ENCODE measurements at places on chromosomes 2 and 18. TPM values are rescaled to one million over a fixed set of nuclear protein-coding genes. Genes with fewer than 3 reads are reported as not detected.

The LBX2 gene
- total RNA-seq: 0.55 TPM

The RFX8 gene
- total RNA-seq: 0.22 TPM

The HADHA gene
- 686 TPM for total RNA-seq

The LRRTM1 gene
- 0.37 TPM for total RNA-seq

GRCh38 chr2:240235149-240235803 lies 94.8 kb upstream of the OTOS start:
- DNase-seq: peak; percentile 4
- no peaks in the 10 kb centered on the region for H3K27me3 ChIP-seq
- no peak overlapping the region for H3K27ac ChIP-seq
- H3K36me3 ChIP-seq: no peaks in the 10 kb centered on the region
- peaks cover 17% of the 10 kb centered on the region for H3K4me1 ChIP-seq

- H3K4me1 ChIP-seq: peaks cover 4% of the 10 kb centered on the region
- no peak overlapping the region for H3K27ac ChIP-seq
- DNase-seq: no peak
- no peaks in the 10 kb centered on the region for H3K27me3 ChIP-seq
- H3K36me3 ChIP-seq: no peaks in the 10 kb centered on the region
These were observed 44.7 kb upstream of the DNAH7 start for GRCh38 chr2:196113061-196113974.

GRCh38 chr2:118596620-118597019 lies 250.8 kb downstream of the EN1 start:
- H3K27ac ChIP-seq: no peak overlapping the region
- H3K4me1 ChIP-seq: no peaks in the 10 kb centered on the region
- H3K27me3 ChIP-seq: no peaks in the 10 kb centered on the region
- no peak overlapping the region for H3K4me3 ChIP-seq
- H3K36me3 ChIP-seq: no peaks in the 10 kb centered on the region

- peaks cover 23% of the 10 kb centered on the region for H3K4me1 ChIP-seq
- no peaks in the 10 kb centered on the region for H3K27me3 ChIP-seq
- H3K27ac ChIP-seq: peak overlapping the region; percentile 72
- peak; percentile 52 for DNase-seq
- H3K4me3 ChIP-seq: peak overlapping the region; percentile 69
These were observed 49.1 kb downstream of the KCNIP3 start for GRCh38 chr2:95346231-95346737.

- no peak overlapping the region for H3K4me3 ChIP-seq
- H3K27me3 ChIP-seq: peaks cover 3% of the 10 kb centered on the region
- DNase-seq: no peak
- no peaks in the 10 kb centered on the region for H3K4me1 ChIP-seq
- H3K27ac ChIP-seq: no peak overlapping the region
These were observed 435.9 kb downstream of the TSN start for GRCh38 chr2:122191331-122191730.

- no peaks in the 10 kb centered on the region for H3K4me1 ChIP-seq
- H3K36me3 ChIP-seq: peaks cover 45% of the 10 kb centered on the region
- H3K27me3 ChIP-seq: no peaks in the 10 kb centered on the region
These were observed 4.7 kb downstream of the SLC11A1 start for GRCh38 chr2:218386505-218387368.

DNA sequence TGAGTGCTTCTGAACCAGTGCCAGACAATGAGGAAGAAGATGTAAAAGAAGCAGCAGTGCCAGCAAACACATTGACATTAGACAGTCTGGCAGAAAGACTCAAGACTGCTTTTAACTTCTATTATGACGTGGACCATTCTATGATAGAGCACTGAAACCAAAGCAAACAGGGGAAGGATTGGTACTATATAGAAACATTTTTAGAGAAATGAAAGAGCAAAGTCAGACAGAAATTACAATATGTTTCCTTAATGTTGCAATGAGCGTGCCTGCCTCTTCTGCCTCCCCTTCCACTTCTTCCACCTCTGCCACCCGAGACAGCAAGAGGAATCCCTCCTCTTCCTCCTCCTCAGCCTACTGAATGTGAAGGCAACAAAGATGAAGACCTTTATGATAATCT lies 39.7 kb downstream of the DHX57 start:
- H3K36me3 ChIP-seq: no peaks in the 10 kb centered on the region
- no peaks in the 10 kb centered on the region for H3K27me3 ChIP-seq
- no peak for DNase-seq
- H3K4me3 ChIP-seq: no peak overlapping the region
- H3K27ac ChIP-seq: no peak overlapping the region
- H3K4me1 ChIP-seq: no peaks in the 10 kb centered on the region

- H3K27me3 ChIP-seq: no peaks in the 10 kb centered on the region
- H3K27ac ChIP-seq: peak overlapping the region; percentile 38
- no peaks in the 10 kb centered on the region for H3K4me1 ChIP-seq
- no peak for DNase-seq
These were observed 67.5 kb upstream of the CD226 start for GRCh38 chr18:70015127-70015526.

DNA sequence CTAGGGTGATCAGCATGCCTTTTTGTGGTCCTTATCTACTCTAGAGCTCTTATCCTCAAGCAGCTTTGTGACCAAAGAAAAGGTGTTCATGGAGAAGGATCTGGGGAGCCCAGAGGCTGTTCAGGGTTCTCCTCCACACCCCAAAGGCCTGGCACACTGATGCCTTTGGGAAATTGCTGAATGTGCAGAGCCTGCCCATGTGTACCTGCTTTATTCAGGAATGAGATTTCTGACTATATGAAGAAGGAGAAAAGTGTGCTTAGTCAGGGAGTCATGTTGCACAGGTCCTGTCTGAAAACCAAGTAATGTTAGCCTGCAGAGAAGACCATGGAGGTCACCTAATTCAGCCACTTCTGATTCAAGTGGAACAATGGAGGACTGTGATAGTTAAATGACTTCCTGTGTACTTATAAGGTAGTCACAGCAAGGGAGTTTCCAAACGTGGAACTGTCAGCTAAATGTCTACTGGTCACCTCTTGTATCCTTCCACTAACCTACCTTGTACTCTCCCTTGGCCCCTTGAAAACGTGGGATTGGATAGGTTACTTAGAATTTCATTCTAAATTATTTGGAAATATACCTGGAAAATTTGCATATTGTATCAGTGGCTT lies 81.3 kb downstream of the LIMS1 start:
- no peak overlapping the region for H3K27ac ChIP-seq
- H3K4me1 ChIP-seq: peaks cover 17% of the 10 kb centered on the region
- H3K27me3 ChIP-seq: no peaks in the 10 kb centered on the region
- H3K4me3 ChIP-seq: no peak overlapping the region
- no peak for DNase-seq
- no peaks in the 10 kb centered on the region for H3K36me3 ChIP-seq

GRCh38 chr2:242054881-242055801 lies 185.6 kb downstream of the RTP5 start:
- DNase-seq: no peak
- no peaks in the 10 kb centered on the region for H3K4me1 ChIP-seq
- no peak overlapping the region for H3K27ac ChIP-seq
- H3K36me3 ChIP-seq: no peaks in the 10 kb centered on the region
- H3K27me3 ChIP-seq: no peaks in the 10 kb centered on the region
- H3K4me3 ChIP-seq: no peak overlapping the region

GRCh38 chr2:241885291-241885945 lies 15.9 kb downstream of the RTP5 start:
- H3K4me3 ChIP-seq: no peak overlapping the region
- H3K36me3 ChIP-seq: no peaks in the 10 kb centered on the region
- peaks cover 16% of the 10 kb centered on the region for H3K4me1 ChIP-seq
- H3K27me3 ChIP-seq: no peaks in the 10 kb centered on the region
- DNase-seq: peak; percentile 7
- H3K27ac ChIP-seq: no peak overlapping the region

DNA sequence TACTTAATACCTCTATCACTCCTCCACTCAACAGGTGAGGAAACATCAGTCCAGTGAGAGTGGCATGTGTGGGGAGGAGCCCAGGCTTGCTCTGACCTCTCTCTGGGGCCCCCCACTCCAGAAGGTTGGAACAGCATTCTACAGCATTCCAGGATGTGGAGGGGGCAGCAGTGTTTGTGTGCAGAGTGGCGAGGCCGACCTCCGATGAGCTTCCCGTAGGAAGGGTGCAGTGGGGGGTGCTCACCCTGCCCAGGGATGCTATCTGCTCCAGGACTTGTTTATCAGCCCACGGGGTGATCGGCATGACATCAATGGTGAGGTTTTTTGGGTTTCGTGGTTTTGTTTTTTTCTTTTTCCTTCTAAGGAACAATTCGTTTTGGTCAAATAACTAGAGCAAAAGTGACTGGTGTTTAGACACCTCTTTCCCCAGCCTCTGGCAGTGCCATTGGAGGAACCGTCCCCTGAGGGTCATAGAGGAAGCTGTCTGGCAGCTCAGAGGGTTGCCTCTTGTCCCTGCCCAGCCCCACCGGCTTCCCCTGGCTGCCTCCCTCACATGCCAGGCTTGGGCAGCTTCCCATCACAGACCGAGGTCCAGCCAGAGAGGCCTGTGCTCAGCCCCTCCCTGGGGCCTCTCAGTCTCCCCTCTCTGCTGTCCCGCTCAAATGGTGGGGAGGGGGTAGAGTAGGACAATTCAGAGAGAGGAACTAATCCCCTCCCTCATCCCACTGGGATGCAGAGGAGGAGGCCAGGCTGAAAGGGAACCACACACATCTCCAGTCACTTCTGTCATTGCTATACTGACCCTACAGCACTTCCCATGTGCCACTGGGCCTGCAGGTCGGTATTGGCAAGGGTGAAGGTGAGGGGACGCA lies 96.5 kb downstream of the ZFP36L2 start:
- peak overlapping the region; percentile 89 for H3K27ac ChIP-seq
- no peaks in the 10 kb centered on the region for H3K36me3 ChIP-seq
- no peak overlapping the region for H3K4me3 ChIP-seq
- H3K4me1 ChIP-seq: peaks cover 72% of the 10 kb centered on the region
